ENCODE measurements at places on chromosomes 16 and 17.

- DNase-seq = no peak
These were observed 23.6 kb downstream of the CENPV start for GRCh38 chr17:16329519-16330271.

GRCh38 chr17:37789021-37789565 lies 44.2 kb upstream of the HNF1B start:
- DNase-seq = no peak

DNA sequence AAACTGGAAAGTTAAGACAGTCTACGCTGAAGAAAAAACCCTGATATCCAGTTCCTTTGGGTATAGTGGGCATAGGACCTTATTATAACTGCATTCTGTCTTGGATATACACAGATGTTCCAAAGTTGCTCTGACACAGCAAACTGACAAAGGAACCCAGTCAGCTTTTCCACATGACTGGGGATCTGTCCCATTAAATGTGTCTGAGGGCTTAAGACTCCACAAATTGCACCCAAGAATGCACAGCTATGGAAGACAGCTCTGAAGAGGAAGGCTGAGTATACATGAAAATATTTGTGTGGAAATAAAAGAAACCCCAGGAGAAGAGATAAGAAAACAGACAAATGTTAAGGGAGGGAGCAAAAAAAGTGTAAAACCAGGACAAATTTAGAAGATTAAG lies 114.1 kb downstream of the SPAG9 start:
- peak; percentile 67 for DNase-seq

DNA sequence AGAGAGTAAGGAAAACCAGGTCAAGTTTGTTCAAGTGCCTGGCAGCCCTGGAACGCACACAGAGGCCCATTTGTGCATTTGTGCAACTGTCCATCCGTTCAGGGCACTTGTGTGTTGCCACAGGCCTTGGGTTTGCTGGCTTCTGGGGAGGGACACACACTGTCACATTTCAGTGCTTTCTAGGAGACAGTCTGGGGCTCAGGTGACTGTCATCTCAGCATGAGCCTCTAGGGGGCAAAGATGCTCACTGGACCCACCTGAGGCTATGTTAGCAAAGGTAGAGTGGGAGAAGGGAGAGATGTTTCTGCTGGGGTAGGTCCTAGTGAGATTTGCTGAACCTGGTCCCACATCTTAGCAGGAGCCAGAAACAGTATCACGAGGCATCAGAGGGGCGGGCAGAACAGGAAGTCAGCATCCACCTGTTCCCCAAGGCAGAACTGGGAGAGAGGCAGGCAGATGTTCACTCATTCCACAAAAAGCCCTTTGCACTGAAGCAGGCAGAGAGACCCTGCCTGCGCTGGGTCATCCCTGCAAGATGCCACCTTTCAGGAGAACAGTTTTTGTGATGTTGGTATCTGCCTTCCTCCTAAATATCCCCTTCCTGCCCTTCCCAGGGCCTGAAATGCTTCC lies 48.5 kb downstream of the RAI1 start:
- no peak for DNase-seq

- DNase-seq = no peak
These were observed 81.2 kb downstream of the RBFOX3 start for GRCh38 chr17:79529661-79530081.

- no peak for DNase-seq
These were observed 93.2 kb downstream of the CACNG3 start for GRCh38 chr16:24349320-24349719.

- no peak for DNase-seq
These were observed 277.2 kb upstream of the CCL2 start for GRCh38 chr17:33977729-33978514.

- DNase-seq = peak; percentile 91
These were observed 8.1 kb upstream of the PMP22 start for GRCh38 chr17:15273141-15273793.

- DNase-seq = peak; percentile 40
These were observed 1.6 kb downstream of the NUFIP2 start for GRCh38 chr17:29292071-29292991.

- DNase-seq = no peak
These were observed 925 bp downstream of the ZNF689 start for GRCh38 chr16:30609002-30609925.

- peak; percentile 59 for DNase-seq
These were observed 8.9 kb downstream of the HSD17B2 start for GRCh38 chr16:82043680-82044584.

DNA sequence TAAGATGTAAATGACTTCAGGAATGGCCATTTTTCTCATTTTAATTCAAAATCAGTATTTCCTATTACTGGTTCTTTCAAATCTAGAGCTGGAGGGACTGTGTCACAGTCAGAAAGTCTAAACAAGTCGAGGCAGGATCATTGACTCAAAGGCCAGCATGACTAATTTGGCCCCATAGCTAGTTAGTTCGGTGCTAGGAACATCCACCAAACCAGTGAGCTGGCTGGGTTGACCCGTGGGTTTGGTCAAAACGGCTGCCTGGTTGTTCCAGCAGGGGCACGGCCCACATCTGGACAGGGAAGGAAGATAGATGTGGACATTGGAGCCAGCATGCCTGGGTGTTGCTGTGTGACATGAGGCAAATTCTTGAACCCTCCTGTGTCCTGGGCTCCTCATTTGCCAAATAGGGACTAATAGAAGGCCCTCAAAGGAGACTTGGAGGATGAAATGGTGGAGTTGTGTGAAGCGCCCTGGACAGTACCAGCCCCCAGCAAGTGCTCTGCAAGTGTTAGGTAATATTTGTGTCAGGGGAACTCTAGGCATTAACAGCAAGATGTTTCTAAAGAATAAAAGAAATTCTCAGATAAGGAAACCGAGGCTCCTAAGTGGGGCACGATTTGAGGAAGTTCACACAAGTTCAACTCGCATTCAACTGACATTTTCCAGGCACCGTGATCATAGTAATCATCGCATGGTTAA lies 46.2 kb downstream of the MEOX1 start:
- peak; percentile 31 for DNase-seq

DNA sequence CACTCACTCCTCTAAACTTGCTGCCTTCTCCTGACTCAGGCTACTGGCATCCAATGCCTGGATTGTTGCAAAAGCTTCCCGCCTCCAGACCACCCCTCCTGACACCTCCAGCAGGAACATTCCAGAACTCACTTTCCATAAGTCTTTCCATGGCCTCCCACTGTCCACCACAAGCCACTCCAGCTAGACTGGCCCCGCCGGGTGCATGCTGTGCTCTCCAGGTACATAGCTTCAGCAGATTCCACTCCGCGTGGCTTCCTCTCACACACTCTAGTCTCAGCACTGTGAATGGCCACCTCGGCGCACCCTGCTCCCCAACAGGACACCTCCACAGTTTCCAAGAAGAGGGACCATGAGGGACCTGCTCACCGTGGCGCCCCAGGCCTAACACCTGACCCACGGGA lies 25.9 kb upstream of the FAAP100 start:
- DNase-seq = no peak

- no peak for DNase-seq
These were observed 29.7 kb downstream of the CDK5R1 start for GRCh38 chr17:32516450-32516849.

GRCh38 chr17:16432017-16432416 lies 16.6 kb downstream of the TRPV2 start:
- DNase-seq = no peak

DNA sequence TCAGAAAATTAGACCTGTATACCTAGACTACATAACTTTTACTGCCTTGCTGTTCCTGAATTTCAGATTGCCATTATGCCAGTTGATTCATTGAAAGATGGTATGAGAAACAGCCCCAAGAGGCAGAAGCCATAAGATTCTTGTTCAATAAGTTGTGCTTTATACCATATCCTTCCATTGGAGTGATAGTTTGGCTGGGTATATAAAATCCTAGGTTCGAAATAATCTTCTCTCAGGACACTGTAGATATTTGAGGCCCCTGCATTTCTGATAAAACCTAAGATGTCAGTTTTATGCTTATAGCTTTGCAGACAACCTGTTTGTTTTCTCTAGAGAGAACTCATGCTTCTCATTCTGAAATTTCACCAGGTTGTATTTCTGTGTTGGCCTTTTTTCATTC lies 9.6 kb upstream of the SDK2 start:
- no peak for DNase-seq

DNA sequence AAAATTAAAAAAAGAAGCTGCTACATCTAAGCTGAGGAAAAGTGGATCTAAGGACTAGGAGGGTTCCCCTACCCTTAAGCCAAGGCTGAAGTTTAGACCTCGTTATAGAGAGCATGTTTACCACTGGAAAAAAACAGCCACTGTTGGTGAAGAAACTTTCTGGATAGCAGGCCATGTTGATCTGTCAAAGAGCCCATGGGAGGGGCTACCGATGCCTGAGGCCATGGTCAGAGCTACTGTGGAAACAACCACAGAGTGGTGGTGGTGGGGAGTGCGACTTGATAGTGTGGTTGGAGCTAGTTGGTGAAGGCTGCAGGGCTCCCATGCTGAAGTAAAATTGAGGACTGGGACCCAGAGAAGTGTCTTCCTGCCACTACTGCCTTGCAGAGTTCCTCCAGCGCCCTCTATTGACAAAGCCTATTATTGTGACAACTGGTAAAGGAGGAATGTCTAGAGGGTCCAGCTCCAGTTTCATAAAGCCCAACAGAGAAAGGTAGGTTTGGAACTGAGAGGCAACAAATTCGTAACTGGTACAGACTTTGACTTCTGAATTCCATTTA lies 12.7 kb upstream of the FAM20A start:
- DNase-seq = no peak

GRCh38 chr17:81648707-81649085 lies 7.6 kb downstream of the PDE6G start:
- no peak for DNase-seq

DNA sequence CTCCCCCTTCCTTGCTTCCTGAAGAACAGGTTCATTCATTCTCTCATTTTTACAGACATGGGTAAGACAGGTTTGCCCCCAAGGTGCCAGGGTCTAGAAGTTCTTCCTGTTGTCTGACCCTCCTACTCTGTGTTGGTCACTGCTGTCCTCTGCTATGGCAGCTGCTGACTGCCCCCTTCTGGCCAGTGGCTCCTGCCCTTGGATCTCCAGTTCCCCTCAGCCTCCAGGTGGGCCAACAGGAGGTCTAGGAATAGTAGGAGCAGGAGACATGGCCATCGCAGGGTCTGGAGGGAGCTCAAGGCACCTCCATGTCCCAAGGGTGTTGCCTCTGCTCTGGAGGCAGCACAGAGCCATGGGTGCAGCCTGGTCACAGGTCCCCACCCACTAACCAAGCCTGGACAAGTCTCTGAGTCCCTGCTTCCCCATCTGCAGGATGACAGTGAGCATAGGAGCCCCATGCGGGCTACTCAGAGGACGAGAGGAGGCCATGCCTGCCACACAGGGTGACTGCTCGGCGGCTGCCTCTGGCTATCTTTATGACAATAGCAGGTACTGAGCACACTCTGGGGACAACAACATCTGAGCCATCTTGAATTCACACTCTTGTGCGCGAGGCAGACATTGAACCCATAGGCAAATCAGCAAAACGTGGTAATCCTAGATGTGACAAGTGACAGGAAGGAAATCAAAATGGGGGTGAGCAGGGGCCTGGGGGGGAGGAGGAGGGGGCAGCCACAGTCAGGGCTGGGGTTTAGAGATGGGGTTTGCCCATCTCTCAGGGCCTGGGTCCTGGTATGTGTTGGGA lies 27.0 kb upstream of the NXPH3 start:
- DNase-seq = peak; percentile 21

- DNase-seq = no peak
These were observed 162.5 kb upstream of the CNTNAP4 start for GRCh38 chr16:76114681-76115080.

- no peak for DNase-seq
These were observed at the start of gene ABCA10 for GRCh38 chr17:69228576-69228975. TSS of gene ABCA10 (minus strand) at chr17:69228824. CDS start at chr17:69225358, 3,466 bp downstream.

- no peak for DNase-seq
These were observed 1.2 kb upstream of the UBB start for GRCh38 chr17:16379654-16380053.

DNA sequence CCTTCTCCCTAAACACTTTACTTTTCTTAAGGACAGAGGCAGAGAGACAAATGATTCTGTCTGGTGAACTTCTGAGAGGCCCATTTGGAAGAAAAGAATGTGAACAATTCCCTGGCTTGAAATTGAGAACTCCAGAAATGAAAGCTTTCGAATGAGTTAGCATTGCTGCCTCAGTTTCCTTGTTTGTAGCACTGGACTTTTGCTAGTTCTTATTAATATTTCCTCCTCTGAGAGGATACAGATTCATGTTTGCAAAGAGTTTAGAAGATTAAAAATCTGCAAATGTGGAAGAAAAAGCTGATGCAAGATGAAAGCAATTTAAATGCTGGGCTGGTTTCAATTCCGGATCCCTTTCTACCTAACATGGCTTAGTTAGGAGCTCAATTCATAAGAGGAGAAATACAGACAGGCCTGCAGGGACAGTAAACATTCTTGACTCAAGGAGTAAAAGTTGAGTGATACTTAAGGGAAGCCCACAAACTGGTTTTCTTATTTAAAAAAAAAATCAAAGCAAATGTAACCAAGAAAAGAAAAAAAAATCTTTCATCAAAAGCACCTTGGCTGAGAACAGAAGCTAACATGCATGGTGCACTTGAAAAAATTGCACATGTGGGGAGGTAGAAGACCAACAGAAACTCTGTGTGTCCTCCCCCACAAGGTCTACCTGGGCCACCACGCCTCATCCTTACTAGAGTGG lies 27.1 kb downstream of the HNF1B start:
- DNase-seq = no peak

- no peak for DNase-seq
These were observed 69.0 kb downstream of the CHD9 start for GRCh38 chr16:53123747-53124146.

DNA sequence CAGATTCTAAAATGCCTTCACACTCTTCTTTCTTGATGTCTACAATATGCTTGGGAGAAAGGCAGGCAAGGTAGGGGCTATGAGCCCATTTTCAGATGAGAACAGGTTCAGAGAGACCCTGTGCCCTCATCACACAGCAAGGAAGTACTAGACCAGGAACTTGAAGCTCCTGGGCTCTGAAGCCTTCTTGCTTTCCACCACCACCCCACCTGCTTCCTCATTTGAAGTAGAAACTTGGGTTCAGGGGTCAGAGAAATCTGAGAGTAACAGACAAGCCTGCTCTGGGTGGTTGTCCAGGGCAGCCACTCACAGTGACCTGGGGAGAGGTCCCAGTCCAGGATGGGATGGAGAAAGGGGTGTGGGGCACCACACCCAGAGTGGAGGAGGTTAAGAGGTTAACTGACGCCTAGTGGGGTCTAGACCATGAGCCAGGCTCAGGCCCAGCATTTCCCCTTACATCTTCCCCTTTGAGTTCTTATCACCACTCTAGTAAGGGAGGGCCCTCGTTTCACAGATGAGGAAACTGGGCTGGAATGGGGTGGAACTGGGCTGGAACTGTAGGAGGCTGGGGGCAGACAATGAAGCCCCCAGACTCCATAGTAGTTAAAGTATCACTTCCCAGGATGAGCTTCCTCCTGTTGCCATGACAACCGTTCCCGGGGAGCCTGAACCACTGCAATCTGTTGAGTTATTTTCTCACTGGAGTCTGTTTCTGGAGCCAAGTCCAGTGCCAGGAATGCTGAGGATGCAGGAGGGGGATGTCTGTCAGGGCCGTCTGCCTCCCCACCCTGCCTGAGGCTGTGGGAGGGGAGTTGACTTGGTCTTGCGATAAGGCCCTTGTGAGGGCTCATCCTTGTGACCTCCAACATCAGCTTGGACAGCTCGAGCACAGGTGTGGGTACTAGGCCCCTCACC lies 16.2 kb upstream of the PHF12 start:
- no peak for DNase-seq

- no peak for DNase-seq
These were observed 7.8 kb upstream of the RNF213 start for GRCh38 chr17:80252871-80253270.
